ENCODE measurements at places on chromosomes 13 and 19.

- no peak for DNase-seq
Observed at GRCh38 chr19:49190781-49191180, 33.2 kb downstream of the TRPM4 start.

GRCh38 chr19:16386619-16387240 is 62.1 kb downstream of the KLF2 start:
- peak; percentile 75 for DNase-seq

GRCh38 chr13:50376895-50377575 is 361.8 kb downstream of the KCNRG start:
- no peak for DNase-seq

GRCh38 chr13:33185853-33186252 is 99.7 kb downstream of the STARD13 start:
- DNase-seq = no peak

DNA sequence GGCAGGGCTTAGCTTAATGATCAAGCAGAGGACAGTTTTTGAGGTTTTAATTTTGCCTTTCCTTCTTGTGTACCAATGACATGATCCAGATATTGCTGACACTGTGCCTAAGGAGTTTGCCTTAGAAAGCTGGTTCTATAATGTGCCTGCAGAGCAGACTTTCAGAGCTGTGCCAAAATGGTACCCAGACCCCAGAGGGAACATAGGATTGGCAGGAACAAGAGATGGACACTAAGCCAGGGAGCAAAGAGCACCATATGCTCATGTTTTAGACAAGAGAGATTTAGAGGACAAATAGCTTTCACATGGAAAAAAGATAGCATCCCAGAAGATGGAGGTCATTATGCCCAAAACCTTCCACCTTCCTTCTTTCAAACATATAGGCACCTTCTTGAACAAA is 1241.5 kb upstream of the SPRY2 start:
- no peak for DNase-seq

GRCh38 chr13:114106991-114107685 is 25.3 kb downstream of the RASA3 start:
- no peak for DNase-seq

GRCh38 chr13:21434588-21434987 is 24.5 kb downstream of the ZDHHC20 start:
- no peak for DNase-seq

DNA sequence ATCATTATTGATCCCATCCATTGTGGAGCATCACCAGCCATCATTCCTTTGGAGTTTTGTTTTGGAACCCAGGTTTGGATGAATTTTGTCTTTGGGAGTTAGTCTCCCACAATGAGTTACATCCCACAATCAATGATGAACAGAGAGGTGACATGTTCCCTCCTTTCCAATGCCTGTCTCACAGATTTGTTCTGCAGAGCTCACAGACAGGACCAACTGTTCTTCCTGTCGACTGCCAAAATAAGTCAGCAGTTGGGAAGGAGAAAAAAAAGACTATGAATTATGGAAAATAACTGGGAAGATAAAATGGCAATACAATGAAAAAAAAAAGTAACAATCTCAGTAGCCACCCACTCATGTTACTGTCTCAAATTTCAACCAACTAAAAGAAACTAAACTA is 489.1 kb downstream of the MYO16 start:
- DNase-seq = no peak

DNA sequence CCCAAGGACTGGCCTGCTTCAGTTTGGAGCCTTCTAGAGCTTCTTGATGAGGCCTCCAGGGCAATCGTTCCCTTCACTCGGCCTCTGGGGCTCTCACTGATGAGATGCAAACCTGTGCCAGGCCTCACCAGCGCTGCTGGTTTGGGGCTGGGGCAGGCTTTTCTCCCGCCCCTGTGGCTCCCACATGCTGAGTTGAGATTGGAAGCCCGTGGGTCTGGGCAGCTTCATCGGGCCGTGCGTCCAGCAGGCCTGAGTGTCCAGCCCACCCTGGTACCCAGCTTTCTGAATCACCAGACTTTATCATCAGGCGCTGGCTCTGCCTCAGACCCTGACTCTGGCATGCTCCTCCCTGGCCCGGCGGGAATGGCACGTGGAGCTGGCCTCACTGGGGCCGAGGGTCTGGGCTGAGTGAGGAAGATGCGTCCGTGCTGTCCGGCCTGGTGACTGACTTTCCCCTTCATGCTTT is 4.3 kb downstream of the CALM3 start:
- DNase-seq = no peak

DNA sequence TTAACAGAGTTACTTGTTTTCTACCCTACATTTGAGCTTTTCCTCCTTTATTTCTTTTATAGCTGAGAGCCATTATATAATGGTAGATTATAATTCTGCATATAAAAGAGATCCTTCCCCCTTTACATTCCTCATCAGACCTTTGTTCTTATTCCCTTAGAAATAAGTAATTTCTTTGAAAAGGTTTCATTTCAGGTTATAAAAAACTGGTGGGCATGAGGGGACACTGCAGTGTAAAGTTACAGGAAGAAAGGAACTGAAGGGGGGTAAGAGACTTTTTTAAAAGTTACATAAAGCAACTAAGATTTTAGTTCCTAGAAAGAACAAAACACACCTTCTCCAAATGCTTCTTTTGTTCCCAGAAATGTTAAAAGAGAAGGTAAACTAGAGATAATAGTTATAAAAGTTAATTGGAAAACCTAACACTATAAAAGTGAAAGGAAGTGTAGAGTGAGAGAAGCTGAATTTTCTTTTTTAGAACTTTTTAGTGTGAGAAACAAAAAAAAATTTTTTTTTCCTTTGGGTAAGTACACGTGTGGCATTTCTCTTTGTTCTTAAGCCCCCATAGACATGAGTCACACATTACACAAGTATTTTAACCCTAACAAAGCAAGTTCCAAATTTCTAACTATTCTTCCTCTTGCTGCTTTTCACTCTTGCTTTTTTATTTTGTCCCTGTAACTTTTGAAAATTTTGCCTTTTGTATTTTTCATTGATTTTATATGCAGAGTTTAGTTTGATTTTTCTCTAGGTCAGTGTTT is 106.4 kb upstream of the MLNR start:
- no peak for DNase-seq

DNA sequence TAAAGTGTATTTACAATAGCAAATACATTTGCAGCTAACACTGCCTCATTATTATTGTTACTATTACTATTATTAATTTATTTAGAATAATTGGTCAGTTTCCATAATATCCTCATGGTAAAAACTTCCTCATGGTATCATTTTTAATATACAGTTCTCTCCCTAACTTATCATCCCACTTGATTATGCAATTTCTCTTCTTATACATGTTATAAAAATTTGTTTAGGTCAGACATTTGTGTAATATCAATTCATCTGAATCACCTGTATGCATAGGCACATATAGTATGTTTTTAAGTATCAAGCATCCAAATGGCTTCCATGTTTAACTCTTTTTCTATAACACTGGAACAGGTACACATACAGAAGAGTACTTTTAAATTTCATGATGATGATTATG is 210.8 kb upstream of the STARD13 start:
- no peak for DNase-seq

GRCh38 chr13:49302817-49303216 is 55.1 kb downstream of the CDADC1 start:
- DNase-seq = no peak

- no peak for DNase-seq
Observed at GRCh38 chr13:110018009-110018408, 231.6 kb upstream of the IRS2 start.

DNA sequence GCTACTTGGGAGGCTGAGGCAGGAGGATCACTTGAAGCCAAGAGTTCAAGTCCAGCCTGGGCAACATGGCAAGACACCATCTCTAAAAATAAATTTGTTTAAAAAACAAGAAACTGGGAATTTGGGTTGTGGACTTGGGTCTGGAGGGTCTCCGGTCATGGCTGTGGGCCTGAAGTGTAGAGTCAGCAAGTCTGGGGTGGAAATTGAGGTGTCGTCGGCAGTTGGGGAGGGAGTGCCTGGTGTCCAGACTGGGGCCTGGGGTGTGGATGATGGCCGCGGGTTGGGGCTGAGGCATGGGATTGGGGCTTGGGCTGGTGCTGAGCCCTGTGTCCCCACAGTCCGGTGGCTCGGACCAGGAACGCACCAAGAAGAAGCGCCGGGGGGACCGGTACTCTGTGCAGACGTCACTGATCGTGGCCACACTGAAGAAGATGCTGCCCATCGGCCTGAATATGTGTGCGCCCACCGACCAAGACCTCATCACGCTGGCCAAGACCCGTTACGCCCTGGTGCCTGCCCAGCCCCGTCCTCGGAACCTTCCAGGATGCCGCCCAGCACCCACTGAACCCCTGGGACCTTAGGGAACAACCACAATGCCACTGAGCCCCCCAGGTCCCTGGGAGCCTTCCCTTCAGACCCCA is 91.6 kb downstream of the RYR1 start:
- DNase-seq = no peak

GRCh38 chr13:112802802-112803195 is 113.0 kb downstream of the ATP11A start:
- no peak for DNase-seq

DNA sequence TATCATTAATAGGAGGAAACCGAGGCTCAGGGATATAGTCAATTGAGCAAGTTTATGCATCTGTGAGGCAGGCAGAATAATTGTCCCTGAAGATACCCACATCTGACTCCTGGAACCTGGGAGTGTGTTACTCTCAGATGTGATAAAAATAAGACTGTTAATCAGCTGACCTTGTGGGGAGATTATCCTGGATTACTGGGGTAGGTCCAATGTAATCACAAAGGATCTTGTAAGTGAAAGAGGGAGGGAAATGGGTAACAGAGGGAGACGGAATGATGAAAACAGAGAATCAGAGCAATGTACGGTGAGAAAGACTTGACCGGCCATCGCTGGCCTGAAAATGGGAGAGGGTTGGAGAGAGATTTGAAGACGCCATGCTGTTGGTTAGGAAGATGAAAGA is 3.2 kb upstream of the EDDM13 start:
- no peak for DNase-seq

DNA sequence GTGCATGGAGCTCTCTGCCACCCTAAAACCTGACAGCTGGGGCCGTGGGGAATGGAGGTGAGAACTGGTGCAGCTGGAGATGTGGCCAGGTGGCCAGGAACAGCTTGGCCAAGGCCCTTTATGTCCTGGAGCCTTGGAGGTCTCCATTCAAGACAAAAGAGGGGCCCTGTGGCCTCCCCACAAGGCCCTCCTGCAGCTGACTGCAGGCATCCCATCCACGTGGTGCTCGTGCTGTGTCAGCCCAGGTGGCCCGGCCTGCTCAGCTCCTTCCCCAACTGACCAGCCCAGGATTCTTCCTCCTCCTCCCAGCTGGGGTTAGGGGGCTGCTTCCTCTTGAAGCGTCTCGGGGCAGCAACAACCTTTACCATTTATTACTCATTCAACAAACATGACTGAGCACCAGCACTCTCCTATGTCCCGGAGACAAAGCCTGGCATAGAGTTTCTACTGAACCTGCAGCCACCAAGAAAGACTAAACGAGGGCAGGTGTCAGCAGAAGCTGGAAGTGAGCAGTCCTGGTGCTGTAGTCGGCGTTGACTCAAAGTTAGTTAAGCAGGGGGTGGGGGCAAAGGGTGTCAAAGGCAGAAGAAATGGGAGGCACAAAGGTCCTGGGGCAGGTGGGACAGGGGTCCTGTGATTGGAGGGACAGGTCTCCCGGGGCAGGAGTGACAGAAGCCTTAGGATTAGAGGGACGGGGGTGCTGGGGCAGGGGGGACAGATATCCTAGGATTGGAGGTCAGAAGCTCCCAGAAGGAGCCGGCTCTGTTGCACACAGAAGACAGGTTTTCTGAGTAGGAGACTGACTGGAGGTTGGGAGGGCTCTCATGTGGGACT is 23.3 kb upstream of the C13orf46 start:
- no peak for DNase-seq

DNA sequence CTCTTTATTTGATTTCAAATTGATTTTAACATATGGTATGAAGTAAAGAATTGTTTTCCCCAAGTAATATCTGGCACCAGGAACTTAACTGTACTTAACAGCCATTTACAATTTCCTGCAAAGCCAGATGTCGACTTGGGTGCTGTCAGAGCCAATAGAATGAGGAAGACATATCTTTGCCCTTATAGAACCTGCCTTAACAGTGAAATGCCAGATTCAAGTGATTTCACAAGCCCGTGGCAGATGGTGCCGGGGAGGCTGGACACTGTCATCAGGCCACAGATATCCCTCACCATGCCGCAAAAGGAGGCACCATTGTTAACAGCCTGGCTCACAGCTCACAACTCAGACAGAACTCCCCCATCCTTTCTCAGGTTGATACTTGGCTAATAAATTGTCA is 48.7 kb downstream of the ESD start:
- DNase-seq = no peak

DNA sequence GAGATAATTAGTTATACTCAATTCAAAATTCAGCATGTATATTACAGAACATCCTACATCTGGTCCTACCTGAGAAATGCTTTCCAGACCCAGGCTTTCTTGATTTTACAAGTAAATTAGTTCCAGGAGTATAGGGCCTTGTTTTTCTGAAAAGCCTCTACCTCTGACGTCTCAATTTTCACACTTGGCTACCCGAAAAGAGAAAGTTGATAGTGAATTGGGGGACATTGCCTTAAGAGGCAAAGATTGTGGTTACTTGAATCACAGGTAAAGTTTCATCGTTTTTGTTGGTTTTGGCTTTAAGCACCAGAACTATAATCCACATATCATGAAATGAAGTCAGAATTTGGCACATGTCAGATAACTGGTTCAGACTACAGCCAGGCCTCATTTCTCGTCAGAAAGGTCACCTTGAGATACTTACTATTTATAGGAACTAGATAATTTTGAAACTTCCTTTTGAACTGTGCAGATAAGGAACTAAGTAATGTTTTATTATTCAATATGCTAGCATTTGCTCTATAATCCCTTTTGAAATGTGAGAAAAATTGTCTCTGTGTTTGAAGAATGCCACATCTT is 30.8 kb downstream of the FAM124A start:
- DNase-seq = no peak

- DNase-seq = no peak
Observed at GRCh38 chr13:97561182-97561581, 127.2 kb downstream of the RAP2A start.

GRCh38 chr13:47326061-47326460 is 429.2 kb upstream of the HTR2A start:
- no peak for DNase-seq

GRCh38 chr13:32114284-32114950 is 82.8 kb downstream of the FRY start:
- DNase-seq = no peak

DNA sequence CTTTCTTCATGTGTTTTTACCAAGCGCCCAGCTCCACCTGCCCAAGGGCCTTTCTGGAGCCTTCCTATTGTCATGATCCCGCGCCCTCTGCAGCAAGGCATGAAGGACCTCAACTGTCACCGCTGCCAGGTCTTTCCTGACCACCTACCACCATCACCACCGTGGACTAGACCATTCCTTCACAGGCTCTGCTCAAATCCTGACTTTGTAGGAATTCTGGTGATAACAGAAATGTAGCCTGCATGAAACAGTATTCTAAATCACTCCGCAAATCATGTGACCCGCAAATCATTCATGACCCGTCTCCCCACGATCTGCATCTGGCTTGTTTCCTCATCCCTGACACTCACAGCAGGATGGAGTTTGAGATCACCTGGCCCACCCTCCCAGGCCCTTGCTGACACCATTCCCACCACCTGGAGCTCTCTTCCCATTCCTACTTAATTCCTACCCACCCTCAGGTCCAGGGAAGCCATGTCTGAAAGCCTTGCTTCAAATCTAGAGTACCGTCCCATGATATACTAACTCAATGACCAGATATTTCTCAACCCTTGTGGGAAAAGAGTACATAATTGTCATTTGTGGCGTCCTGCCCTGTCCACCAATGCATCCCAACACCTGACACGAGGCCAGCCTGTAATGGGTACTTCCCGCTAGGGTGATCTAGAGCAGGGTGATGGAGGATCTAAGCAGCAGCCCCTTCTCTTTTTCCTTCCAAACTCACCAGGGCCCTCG is 1.3 kb downstream of the UBE2S start:
- DNase-seq = no peak

- no peak for DNase-seq
Observed at GRCh38 chr13:112638919-112639318, 50.9 kb upstream of the ATP11A start.
